ENCODE measurements at places on chromosomes 3 and 15.

- DNase-seq, result no peak
Measured at GRCh38 chr3:37992271-37993066, 1.9 kb downstream of the VILL start.

GRCh38 chr3:177287231-177287630 lies 89.9 kb upstream of the TBL1XR1 start:
- no peak for DNase-seq

DNA sequence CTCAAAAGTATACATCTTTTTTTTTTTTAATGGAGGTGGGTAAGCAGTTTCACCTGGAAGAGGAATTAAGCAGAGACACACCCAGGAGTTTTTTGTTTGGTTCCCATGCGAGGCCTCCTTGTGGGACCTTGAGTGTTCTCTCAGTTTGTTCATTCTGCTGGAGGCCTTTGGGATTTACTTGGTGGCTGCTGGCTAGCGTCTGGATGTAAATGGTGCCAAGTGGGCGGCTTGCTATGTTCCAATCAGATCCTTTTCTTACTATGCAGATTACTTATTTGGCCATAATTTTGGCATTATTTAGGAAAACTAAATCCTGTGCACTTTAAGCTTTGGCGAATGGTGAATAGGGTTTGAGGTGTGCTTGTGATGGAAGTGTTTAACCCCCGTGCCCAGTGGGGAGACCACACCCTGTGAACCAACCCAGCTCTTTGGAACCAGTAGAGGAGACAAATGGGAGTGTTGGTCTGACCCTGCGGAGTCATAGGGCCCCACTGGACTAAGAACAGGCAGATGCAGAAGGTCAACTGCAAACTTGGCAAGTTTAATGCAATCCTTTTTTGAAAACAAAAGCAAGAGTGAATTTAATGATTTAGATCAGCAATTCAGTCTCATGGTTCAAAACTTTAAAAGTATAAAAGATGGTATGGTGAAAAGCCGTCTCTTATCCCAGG lies 79.4 kb downstream of the EBLN2 start:
- DNase-seq, result no peak

DNA sequence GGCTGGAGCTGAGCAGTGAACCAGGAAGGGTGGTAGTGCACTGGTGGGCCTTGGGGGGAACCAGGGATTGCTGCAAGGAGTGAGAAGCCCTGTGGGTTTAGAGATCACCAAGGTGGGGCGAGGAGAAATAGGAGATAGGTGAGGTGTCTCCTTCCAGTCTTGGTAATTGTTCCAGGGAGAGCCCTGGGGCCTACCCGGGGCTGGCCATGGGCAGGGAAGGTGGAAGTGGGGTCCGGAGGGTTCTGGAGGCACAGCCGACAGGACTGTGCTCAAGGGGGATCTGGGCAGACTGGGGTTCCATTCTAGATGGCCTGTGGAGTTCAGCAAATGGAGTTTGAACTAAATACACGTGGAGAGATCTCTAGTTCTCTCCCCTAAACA lies 4.5 kb downstream of the CHST13 start:
- DNase-seq, result no peak

- no peak for DNase-seq
Measured at GRCh38 chr3:107689355-107689754, 166.6 kb downstream of the BBX start.

GRCh38 chr15:86193716-86194380 lies 114.2 kb downstream of the AGBL1 start:
- no peak for DNase-seq

DNA sequence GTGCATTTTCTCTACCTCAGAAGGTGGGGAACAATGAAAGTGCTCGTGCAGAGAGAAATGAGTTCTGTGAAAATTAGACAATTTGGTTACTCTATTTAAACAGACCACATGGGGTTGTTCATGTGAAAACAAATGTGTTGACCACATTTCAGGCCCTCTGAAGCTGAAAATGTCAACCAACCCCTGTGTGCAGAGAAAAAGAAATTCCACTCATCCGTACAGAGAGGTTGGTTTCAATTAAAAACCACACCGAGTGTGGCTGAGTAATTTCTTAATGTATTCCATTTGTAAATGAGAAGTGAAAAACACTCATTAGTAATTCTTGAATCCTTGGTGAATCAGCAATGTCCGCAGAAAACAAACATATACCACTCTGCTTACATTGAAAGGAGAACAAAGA lies 46.9 kb upstream of the SLC7A14 start:
- no peak for DNase-seq

- no peak for DNase-seq
Measured at GRCh38 chr3:87219611-87220010, 7.5 kb upstream of the CHMP2B start.

GRCh38 chr3:23720885-23721284 lies 84.9 kb upstream of the UBE2E1 start:
- no peak for DNase-seq

DNA sequence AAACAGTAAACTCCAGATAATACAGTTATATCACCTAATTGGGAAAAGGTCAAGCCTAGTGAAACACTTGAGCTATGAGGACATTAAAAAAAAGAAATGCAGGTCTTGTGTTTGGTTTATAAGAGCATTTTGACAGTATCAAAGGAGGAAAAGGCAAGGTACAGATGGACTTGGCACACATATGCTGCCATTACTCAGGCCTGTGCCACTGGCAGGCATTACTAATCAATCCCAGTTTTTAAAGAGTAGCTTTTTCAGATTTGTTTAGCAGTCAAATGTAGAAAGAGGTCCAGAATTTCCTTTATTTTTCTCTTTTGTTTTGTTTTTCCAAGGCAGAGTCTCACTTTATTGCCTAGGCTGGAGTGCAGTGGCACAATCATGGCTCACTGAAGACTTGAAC lies 38.9 kb downstream of the MDFIC2 start:
- DNase-seq, result no peak

DNA sequence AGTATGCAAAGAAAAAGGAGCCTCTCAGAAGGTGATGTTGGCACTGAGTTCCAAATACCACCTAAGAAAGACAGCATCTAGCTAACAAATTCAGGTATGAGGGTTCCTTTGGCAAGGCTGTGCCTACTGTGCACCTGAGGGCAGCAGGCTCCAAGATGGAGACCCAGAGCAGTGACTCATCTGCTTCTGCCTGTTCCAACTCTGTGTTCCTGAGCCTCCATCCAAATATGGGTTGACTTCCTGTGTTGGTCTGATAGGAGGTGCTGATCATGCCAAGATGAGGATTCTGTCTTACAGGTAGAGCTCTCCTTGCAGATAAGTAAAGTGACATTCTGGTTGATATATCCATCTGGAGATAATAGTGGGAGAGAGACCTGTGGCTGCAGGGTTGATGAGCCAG lies 26.0 kb downstream of the SV2B start:
- no peak for DNase-seq

DNA sequence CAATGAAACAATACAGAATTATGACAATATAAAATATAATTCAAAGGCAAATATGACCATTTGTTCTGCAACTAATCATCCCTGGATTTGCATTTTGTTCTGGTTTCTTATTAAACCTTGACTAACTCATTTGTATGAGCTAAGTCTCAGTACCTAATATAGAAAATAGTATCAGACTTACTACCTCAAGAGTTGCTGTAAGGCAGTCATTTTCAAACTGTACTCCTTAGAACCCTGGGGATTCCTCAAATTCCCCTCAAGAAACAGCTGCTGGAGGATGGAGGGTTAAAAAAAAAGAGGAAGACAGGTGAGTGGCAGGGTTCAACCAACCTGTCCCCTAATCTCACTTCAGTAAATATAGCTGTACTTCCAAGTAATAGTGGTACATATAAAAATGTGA lies 11.1 kb downstream of the ZBTB11 start:
- no peak for DNase-seq

- DNase-seq, result no peak
Measured at GRCh38 chr3:1534252-1534651, 441.4 kb downstream of the CNTN6 start.

- no peak for DNase-seq
Measured at GRCh38 chr15:91067036-91067435, 33.0 kb upstream of the SV2B start.

GRCh38 chr3:186646841-186647240 lies 6.6 kb downstream of the FETUB start:
- DNase-seq, result no peak

DNA sequence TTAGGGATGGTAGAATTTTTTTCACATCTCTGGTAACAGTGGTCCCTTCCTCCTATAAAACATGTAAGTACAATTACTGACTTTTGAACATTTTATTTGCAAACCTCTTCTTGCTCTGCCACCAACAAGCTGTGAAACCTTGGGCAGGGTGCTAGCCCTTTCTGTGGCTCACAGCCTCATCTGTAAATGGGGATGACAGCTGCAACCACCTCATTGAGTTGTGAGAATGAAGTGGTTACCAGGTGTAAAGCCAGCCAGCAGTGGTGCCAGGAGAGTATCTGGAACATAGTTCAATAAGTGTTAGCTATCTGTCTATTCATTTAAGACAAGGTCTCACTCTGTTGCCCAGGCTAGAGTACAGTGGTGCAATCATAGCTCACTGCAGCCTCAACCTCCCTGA lies 278.1 kb downstream of the ERC2 start:
- DNase-seq, result no peak

- no peak for DNase-seq
Measured at GRCh38 chr15:94327356-94327936, 96.1 kb downstream of the MCTP2 start.

DNA sequence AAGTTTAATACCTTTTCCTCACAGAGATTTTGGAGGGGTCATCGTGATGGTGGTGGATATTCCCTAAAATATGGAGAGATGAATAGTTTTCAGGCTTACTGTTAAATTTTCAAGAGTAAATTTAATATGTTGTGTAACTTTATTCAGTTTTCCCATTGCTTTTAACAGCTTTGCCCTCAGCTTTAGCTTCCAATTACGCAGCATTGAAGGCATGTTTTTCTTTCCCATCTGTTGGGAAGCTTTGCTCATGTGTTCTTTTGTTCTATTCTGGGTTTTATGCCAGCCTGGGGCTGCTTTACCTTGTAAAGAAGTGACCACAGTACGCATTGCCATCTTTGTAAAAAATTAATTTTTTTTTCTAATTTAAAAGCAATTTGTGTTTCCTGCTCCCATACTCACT lies 151.5 kb downstream of the B3GALNT1 start:
- no peak for DNase-seq

DNA sequence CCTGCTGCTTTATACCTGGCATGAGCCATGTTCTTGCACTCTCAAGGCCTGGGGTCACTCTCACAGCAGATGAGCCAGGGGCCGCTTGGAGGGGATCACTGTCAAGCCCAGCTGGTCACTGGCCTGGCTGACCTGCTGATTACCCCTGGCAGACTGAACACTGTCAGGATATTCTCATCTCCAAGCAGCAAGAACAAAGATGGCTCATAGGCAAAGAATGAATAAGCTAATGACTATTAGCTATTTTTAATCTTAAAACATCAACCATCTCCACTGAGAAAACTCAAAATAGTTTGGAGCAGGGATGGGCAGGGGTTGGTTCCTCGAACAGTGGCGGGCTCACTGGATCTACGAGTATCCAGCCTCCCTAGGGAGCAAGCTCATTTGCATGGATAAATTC lies 64.4 kb upstream of the ACAN start:
- no peak for DNase-seq

GRCh38 chr3:118740722-118741290 lies 293.8 kb downstream of the IGSF11 start:
- no peak for DNase-seq

DNA sequence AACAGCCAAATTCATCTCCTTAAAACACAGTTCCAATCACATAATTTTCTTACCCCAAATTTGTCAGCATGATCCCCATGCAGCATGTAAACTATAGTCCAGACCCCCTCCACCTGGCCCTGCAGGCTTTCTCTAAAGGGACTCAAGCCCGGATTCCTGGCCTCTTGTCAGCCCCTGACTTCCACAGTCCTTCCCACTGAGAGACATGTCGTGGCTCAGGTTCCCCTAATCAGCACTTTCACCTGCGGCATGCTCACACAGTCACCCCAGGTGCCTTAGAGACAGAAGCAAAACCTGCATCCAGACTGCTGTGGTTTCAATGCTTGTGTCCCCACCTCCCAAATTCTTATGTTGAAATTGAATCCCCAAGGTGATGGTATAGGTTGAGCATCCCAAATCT lies 372.7 kb upstream of the ATP10A start:
- DNase-seq, result no peak

DNA sequence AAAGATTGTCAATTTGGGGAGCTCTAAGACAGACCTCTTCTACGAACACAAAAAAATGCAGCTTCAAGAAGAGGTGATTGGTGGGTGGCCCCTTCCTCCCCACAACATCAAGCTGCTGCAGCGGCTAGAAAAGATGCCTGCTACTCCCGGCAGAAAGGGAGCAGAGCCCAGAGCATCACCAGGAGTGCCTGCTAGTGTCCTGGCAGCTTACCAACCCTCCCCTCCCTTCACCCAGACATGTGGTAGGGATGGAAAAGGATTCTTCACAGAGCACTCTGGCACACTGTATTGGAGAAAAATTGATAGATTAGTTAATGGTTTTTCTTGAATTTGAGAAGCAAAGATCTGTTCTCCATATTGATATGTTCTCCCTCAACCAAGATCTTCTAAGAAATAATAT lies 10.8 kb downstream of the IP6K1 start:
- no peak for DNase-seq

GRCh38 chr3:12284591-12284990 lies 4.3 kb upstream of the PPARG start:
- DNase-seq, result no peak

DNA sequence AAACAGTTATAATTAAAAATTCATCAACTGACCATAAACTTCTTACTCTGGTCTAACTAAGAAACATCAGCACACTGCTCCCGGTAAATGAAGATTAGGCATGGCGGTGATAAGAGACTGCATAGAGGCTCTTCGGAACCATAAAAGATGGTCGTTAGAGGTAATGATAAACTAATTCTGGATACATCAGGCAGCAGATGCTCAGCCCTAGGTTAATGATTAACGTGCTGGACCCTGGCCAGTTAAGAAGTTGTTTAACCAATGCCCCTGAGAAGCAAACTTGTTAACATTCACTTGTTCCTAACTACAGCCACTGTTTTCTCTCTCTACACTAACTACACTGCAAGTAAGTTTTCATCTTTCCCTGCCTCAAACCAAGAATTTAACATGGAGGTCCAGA lies 111.5 kb downstream of the PDZRN3 start:
- no peak for DNase-seq

GRCh38 chr3:138694287-138695007 lies 85.9 kb downstream of the FAIM start:
- no peak for DNase-seq

DNA sequence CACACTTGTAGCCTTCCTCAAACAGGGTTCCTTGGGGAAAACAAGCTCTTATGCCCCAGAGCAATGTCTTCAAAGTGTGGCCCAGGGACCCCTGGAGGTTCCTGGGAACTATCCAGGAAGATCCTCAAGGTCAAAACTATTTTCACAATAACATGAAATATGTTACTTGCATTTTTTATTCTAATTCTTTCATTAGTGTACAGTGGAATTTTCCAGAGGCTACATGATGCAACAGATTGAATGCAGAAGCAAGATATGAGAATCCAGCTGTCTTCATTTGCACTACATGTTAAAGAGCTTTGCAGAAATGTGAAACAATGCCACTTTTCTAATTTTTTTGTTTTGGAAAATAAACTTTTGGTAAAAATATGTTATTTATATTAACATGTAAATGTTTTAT lies 190.9 kb downstream of the SLC9A9 start:
- no peak for DNase-seq

- DNase-seq, result no peak
Measured at GRCh38 chr3:134419214-134419959, 45.1 kb upstream of the AMOTL2 start.

GRCh38 chr3:105490045-105490444 lies 123.3 kb downstream of the ALCAM start:
- DNase-seq, result no peak

All from D341Med (cell line).